GDM1 (cell line): ENCODE measurements at places on chromosomes 7 and 10.

DNA sequence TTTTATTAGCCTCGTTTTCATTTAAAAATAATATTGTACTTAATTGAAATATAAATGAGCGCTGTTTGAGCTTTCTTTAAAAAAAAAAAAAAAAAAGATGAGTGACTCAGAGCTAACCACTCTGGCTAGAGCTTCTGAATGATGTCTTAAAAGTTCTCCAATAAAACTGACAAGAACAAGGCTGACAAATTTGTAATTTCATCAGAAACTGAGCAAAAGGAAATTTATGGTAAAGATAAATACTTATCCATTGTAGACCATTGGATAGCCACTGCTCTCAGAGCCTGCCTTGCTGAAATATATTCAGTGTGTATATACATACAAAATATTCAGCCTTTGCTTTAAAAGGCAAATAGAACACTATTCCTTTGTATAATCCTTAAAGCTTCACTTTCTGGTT lies 91.2 kb upstream of the OIT3 start:
- DNase-seq: no peak

- peak; percentile 38 for DNase-seq
Measured at GRCh38 chr7:24979470-24979862, 512 bp downstream of the OSBPL3 start.

- DNase-seq: no peak
Measured at GRCh38 chr7:25314731-25315267, 86.5 kb upstream of the NPVF start.

- DNase-seq: no peak
Measured at GRCh38 chr10:74078037-74078436, 72.6 kb downstream of the AP3M1 start.

- DNase-seq: no peak
Measured at GRCh38 chr10:133230387-133231195, 574 bp downstream of the UTF1 start.

DNA sequence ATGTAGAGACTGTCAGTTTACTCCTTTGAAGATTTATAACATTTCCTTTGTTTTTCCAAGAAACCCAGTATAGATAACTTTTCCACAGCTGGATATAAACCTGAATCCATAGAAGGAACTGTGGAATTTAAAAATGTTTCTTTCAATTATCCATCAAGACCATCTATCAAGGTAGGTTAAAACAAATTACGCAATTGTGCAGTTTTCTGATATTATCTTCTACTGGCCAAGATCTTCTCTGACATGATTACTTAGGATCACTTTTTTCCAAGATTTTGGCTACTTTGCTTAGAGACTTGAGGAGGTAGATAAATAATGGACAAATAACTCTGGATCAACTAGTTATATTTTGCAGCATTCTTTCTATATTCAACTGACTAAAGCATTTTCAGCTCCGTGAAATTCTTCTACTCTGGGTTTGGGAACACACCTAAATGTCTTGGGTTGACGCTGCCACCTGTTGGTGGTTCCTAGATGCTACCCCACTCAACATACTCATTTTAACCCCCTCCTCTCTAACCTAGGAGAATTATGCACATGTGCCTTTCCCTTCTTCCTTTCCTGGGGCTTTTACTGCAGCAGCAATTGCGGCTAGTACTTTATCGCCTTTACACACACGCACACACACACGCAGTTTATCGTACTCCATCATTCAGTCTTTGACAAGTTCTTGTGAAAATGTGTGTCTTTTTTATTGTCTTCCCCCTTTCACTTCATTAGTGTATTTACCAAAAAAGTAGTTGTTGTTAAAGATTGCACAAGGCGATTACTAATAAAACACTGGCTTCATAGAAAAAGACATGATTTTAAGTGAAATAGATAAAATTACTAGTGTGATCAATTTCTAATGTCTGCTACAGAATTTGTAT lies 32.7 kb downstream of the ABCB5 start:
- peak; percentile 34 for DNase-seq

DNA sequence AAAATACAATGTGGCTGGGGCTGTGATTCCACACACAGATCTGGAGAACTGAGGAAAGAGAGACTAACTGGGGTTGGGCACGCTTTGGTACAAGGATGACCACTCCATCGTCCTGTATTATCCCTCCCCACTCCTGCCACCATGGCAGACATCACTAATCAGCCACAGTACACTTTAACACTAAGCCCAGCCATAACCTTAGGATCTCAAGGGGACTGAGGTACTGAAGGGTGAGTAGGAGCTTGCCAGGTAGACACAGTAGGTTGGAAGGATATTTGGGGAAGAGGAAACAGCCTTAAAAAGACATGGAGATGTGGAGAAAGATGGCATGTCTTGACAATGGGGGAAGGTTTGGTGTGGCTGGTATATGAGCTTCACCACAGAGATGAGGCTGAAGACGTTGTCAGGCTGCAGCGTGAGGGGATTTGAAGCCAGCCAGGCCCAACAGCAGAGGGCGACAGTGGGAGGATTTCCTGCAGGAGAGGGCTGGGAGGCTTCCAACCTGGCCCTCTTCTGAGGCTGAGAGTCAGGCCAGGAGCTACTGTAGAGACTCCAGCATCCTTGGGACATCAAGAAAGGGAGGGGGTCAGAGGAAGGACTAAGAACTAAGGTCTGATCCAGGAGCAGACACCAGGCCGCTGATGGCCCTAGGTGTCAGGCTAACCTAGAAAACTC lies 58.6 kb upstream of the COL13A1 start:
- peak; percentile 4 for DNase-seq

- no peak for DNase-seq
Measured at GRCh38 chr10:114547514-114547913, 110.6 kb downstream of the ABLIM1 start.

- DNase-seq: no peak
Measured at GRCh38 chr7:22672846-22673680, 53.9 kb upstream of the IL6 start.

DNA sequence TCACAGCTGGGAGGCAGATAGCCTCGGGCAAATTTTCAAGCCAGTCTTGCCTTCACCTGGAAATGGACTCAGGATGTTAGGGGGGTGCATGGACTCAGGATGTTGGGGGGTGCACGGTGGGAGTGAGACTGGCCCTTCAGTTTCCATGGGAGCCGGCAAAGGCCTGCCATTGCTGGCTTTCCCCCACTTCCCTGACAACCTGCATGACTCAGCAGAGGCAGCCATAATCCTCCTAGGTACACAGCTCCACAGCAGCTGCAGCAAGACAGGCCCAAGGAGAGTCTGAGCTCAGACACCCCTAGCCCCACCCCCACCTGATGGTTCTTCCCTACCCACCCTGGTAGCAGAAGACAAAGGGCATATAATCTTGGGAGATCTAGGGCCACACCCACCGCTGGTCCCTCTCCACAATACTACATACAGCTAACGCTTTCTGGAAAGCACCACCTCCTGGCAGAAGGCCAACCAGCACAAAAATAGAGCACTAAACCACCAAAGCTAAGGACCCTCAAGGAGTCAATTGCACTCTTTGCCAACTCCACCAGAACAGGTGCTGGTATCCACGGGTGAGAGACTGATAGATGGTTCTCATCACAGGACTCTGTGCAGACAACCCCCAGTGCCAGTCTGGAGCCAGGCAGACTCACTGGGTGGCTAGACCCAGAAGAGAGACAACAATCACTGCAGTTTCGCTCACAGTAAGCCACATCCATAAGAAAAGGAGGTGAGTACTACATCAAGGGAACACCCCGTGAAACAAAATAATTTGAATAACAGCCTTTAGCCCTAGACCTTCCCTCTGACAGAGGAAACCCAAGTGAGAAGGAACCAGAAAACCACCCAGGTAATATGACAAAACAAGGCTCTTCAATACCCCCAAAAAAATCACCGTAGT lies 18.3 kb downstream of the C7orf25 start:
- no peak for DNase-seq

DNA sequence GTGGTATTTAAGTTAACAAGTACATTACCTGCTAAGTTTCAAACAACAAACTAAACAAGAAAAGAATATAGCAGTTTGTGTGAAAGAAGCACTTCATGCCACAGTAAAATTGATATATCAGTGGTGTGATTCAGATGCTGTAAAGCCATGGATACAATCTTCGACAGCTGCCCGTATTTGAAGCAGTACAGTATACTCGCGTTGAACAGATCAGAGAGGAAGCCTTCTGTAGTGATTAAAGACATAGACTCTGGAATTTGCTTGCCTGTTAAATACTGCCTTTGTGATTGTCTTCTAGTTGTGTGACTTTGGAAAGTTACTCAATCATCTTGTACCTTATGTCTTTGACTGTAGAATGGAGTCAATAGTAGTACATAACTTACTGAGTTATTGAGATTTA lies 71.7 kb downstream of the CHRM2 start:
- no peak for DNase-seq

- DNase-seq: peak; percentile 28
Measured at GRCh38 chr10:70508912-70509756, 30.6 kb downstream of the PALD1 start.

GRCh38 chr10:34187201-34187600 lies 627.9 kb downstream of the PARD3 start:
- DNase-seq: no peak

- no peak for DNase-seq
Measured at GRCh38 chr7:131292141-131292905, 35.4 kb upstream of the MKLN1 start.

DNA sequence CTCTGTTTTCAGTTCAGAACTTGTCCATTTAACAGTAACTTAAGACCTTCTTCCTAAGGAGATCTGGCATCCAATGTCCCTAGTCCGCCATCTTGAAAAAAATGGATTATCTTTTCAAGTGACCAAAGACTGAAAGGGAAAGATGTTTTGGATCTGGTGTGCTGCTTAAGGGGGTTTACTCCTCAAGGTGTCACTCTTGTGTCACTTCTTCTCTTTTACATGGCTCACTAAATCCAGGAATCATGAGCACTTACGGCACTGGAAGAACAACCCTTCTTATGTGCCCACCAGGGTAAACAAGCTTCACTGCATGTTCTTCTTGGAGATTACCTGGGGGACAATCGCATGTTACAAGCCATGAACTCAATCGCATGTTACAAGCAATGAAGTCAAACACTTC lies 43.7 kb downstream of the ANXA8 start:
- no peak for DNase-seq

DNA sequence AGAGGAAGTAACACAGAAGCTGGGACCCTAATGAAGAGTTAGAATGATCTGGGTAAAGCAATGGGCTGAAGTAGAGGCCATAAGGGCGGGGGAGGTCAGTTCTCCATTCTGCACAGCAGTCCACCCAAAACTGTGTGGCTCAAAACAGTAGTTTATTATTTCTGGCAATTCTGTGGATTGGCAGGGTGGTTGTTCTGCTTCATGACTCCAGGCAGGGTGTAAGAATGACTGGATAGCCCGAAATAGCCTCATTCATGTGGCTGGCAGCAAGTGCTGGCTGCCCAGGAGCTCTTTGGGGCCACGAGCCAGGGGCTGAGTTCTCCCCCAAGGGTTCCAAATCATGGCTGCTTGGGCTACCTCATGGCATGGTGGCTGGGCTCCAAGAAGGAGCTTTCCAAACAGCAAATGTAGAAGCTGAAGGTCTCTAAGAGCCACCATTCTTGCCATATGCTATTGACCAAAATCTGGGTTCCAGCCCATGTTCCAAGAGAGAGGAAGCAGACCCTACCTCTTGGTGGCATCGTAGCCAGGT lies 315.1 kb upstream of the C7orf33 start:
- no peak for DNase-seq

GRCh38 chr7:155796381-155797261 lies 15.6 kb downstream of the SHH start:
- DNase-seq: no peak

GRCh38 chr7:141460781-141461715 lies 90.2 kb upstream of the AGK start:
- DNase-seq: no peak

GRCh38 chr7:155992538-155992937 lies 180.3 kb upstream of the SHH start:
- DNase-seq: no peak

DNA sequence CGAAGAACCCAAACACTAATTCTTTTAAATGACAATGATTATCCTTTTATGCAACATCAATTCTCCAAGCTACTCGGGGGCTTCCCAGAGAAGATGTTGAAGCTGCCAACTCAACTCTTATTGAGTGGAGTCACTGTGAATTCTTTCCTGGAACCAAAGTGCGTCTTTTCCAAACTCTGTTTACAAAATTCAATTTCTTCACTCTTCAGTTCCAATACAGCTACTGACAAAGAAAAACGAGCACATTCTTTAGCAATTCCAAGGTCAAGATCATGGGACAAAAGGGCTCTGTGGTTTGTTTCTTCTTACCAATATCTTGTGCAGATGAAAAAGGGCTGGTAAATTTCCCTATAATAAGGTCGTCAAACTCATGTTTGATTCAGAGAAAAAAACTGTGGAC lies 74.2 kb downstream of the FAS start:
- no peak for DNase-seq

DNA sequence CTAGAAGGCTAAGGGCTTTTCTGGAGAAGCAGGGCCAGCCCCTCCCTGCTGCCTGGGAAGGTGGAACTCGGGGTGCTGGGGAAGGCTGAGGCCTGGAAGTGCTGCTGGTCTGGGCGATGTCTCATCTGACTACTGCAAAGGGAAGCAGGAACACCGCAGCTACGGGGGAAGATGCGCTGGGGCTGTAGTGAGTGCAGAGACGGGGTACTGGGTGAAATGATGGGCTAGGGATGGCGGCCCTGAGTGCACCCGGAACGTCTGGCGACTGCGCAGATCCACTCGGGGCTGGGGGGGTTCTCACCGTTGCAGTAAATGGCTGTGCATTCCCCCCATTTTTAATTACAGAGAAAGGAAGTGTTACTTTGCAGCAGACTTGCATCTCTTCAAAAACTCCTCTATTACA lies 195.4 kb upstream of the ADARB2 start:
- DNase-seq: no peak

DNA sequence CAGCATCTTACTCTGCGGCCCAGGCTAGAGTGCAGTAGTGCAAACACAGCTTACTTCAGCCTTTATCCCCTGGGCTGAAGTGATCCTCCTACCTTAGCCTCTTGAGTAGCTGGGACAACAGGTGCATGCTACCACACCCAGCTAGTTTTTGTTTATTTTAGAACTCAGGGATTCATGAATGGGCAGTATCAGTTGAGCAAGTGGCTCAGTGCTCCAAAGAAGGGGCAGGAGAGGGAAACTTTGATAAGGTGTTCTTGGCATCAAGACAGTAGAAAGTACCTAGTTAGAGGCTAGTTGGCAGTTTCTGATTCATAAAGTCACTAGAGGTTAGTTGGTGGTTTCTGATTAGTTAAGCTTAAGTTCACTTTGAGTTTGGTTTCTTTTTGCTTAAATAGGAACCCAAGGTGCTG lies 18.4 kb downstream of the TRIM24 start:
- DNase-seq: no peak

DNA sequence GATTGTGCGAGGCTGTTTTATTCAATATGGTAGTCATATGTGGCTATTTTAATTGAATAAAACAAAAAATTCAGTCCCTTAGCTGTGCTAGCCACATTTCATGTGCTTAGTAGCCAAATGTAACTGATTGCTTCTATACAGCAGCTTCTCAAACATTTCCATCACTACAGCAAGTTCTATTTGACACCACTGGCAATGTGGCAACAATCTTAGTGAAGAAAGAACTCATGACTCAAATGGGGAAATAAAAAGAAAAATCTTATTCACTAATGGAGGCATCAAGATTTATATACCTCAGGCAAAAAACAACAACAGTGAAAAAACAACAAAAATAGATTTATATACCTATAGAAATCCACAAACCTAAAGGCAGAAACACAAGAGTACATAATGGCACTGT lies 17.9 kb downstream of the SEM1 start:
- DNase-seq: no peak

GRCh38 chr10:102605712-102606111 lies 38.6 kb upstream of the TRIM8 start:
- DNase-seq: no peak

GRCh38 chr10:80136134-80136571 lies 3.6 kb downstream of the PLAC9 start:
- no peak for DNase-seq

GRCh38 chr7:55441774-55442522 lies 76.8 kb downstream of the LANCL2 start:
- DNase-seq: no peak
